Omental fat pad (tissue), 4 donors: ENCODE measurements at places on chromosomes 1 and 21. TPM values are rescaled to one million over a fixed set of nuclear protein-coding genes. Genes with fewer than 3 reads are reported as not detected.

- DNase-seq: no peak
These were observed 40.0 kb upstream of the CACNA1E start for GRCh38 chr1:181443231-181443853.

DNA sequence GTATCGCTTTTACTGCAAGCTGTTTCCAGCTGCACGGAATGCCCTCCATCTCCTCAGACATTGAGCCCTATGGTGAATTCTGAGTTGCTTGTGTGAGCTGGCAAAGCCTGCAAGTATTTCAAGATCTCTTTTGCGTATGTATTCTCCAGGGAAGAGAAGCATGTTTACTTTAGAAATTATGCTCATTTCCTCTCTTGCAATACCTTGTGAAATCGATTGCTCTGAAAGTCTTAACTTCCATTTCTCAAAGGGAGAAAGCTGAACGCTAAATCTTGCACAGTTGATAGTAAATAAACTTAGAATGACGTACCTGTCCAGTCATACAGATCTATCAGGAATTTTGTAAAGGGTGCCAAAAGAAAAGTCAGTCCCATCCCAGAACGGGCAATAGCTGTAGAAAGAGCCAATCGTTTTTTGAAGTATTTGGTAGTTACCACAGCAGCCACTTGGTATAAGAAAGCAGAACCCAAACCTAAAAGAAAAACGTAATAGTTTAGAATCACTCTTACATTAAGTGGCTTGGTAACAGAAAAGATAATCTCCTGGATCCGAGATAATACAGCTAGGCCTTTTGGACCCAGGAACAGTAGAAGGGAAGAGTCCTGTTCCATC lies 10.0 kb downstream of the SLC16A4 start:
- no peak for DNase-seq

GRCh38 chr1:96979304-96980268 lies 258.0 kb downstream of the PTBP2 start:
- no peak for DNase-seq

DNA sequence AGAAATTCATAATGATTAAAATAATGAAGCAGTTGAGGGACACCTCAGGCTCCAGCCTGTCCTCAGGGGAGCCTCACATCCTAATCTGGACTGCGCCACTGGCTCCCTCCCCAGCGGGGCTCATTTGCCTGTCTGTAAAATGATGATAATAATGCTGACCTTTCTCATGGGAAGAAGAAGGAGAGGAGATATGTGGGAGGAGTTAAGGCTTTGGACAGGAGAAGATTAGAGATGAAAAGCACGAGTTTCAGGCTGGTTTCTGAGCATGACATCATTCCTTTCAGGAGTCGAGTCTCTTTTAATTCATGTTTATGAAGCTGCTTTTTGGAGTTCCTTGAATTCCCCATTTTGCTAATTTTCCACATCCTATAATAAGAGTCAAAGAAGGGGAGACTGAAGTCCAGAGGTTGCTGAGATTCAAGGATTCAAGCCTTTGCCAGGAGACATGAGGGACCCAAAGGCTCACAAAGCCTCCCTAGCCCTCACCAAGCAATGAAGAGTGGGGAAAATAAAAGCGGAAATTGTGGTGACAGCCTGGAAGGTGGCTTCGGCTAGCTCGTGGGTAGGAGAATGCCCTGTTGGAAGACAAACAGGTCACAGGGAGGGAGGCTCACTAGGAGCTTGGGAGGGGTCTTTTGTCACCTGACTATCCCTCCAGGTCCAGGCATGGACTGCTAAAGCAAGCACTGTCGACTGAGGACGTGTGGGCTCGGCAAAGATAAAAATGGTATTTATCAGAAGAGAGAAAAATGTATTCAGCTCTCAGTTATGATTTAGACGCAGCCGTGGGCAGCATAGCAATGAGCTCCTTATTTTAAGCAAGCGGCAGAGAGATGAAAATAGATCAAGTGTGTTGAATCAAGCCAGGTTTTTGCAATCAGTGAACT lies 27.5 kb upstream of the STMN1 start:
- no peak for DNase-seq

GRCh38 chr1:19661721-19662228 lies 2.9 kb upstream of the HTR6 start:
- no peak for DNase-seq

- DNase-seq: no peak
These were observed 3.3 kb upstream of the KIF21B start for GRCh38 chr1:201026836-201027235.

DNA sequence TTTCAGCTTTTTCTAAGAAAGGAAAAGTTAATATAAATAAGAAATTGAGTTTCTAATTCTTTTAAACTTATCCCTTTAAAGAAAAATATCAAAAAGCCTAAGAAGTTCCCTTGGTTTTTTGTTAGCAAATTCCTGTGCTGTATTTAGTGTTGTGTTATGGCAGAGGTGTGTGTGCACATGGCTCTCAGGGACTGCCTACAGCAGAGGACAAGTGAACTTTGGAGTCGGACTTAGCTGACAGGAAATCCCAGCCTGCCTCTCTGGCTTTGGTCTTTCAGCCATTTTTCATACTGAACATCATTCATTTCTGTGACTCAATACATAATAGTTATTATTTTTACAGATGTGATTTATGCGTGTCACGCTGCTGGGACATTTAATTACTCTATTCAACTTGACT lies 149.6 kb downstream of the FMN2 start:
- no peak for DNase-seq

RHEX gene
- 1.5 TPM for total RNA-seq

LRRIQ3 gene
- 0.63 TPM for total RNA-seq

BNIPL gene
- not detected for total RNA-seq

HTR1D gene
- total RNA-seq: not detected
